ENCODE measurements at places on chromosomes 1 and 21. TPM values are rescaled to one million over a fixed set of nuclear protein-coding genes. Genes with fewer than 3 reads are reported as not detected.

Gene OR2T29
- polyA plus RNA-seq: not detected

Gene KLF17
- polyA plus RNA-seq: not detected

- H3K27me3 ChIP-seq: no peaks in the 10 kb centered on the region
- H3K36me3 ChIP-seq: peaks cover 16% of the 10 kb centered on the region
- H3K27ac ChIP-seq: no peak overlapping the region
- H3K4me1 ChIP-seq: no peaks in the 10 kb centered on the region
- no peak for DNase-seq
These were observed 187.6 kb downstream of the VPS13D start for GRCh38 chr1:12417389-12417788.

GRCh38 chr21:43311301-43311817, 115.6 kb downstream of the SIK1 start:
- no peak for DNase-seq
- peaks cover 30% of the 10 kb centered on the region for H3K4me1 ChIP-seq
- no peaks in the 10 kb centered on the region for H3K27me3 ChIP-seq

DNA sequence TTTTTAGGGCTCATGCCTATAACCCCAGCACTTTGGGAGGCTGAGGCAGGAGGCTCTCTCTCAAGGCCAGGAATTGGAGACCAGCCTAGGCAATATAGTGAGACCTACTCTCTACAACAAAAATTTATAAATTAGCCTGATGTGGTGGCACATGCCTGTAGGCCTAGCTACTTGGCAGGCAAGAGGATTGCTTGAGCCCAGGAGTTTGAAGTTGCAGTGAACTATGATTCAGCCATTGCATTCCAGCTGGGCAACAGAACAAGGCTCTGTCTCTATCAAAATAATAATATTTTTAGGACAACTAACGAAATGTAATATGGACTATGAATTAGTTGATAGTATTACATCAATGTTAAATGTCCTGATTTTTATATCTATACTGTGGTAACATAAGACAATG, 68.8 kb upstream of the ARID1A start:
- H3K27ac ChIP-seq: no peak overlapping the region
- no peak overlapping the region for H3K4me3 ChIP-seq
- no peaks in the 10 kb centered on the region for H3K36me3 ChIP-seq

All from keratinocyte (primary cell).